ENCODE measurements at places on chromosomes 5 and 9.
A peak's percentile ranks its signal among the peaks of the same experiment; 100 is the strongest.

DNA sequence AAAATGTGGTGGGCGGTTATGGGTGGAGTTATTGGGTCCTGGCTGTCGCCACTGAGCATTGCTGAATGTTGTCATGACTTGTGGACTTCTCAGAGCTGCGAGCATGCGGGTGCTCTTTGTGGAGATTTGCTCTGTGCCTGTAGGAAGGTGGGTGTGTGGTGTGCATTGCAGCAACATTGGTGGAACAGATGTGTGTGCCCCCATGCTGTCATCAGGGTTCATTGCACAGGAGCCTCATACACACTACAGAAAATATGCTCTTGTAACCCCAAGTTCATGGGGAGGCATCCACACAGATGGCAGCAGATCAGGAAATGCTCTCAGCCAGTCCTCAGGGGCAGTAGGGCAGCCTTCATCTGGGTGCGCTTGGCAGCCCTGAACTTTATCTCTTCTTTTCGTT, 55.9 kb upstream of the PHF2 start:
- DNase-seq = no peak

DNA sequence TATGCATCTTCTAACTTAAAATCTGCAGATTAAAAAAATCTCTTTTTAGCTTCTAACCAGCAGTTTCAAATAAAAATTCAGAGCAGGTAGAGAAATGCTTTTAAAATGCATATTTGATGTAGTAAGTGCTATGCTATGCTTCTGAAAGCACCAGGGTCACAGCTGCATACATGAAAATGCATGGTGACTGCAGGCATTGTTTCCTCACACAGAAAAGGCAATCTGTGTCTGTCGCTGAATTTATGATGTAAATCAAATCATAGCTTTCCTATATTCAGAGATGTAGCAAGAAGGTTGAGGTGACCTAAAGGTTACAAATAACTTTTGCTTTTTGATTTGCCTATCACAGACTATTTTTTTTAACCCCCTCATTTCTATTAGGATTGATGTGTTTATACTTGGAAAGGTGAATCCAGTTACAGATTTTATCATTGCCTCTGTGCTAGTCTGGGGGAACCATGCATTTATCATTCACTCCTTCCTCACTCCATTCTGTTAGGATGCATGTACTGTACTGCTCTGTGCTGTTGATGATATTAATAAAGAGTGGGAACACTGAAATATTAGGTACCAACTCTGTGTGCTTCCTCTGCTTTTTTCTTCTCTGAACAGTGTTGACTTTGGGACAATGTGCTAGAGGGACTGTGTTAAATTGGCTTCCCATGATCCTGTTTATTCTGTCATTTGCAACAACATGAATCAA, 65.6 kb downstream of the FOCAD start:
- DNase-seq = no peak

DNA sequence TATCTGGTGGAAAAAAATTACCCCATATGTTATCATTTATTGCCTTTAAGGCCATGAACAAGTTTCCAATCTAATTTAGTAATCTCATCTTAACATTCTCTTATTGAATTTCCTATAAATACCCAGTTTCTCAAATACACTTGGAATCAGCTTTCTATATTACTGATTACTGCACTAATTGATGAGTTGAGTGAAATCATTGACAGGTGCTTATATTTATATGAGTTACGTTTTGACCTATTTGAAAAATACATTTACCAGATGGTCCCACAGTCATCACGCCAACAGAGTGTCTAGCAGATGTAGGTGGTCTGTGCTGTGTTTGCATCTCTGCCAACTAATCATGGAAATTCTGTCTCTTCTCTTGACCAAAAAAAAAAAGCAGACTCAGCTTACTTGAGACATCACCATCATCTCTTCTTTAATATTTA, 307.3 kb upstream of the NREP start:
- DNase-seq = no peak

- peak; percentile 57 for DNase-seq
Observed at GRCh38 chr5:40797273-40798011, 732 bp downstream of the PRKAA1 start.

- DNase-seq = no peak
Observed at GRCh38 chr5:39169081-39169480, 50.3 kb downstream of the FYB1 start.

- no peak for DNase-seq
Observed at GRCh38 chr9:89312222-89312571, 1.2 kb downstream of the CKS2 start.

DNA sequence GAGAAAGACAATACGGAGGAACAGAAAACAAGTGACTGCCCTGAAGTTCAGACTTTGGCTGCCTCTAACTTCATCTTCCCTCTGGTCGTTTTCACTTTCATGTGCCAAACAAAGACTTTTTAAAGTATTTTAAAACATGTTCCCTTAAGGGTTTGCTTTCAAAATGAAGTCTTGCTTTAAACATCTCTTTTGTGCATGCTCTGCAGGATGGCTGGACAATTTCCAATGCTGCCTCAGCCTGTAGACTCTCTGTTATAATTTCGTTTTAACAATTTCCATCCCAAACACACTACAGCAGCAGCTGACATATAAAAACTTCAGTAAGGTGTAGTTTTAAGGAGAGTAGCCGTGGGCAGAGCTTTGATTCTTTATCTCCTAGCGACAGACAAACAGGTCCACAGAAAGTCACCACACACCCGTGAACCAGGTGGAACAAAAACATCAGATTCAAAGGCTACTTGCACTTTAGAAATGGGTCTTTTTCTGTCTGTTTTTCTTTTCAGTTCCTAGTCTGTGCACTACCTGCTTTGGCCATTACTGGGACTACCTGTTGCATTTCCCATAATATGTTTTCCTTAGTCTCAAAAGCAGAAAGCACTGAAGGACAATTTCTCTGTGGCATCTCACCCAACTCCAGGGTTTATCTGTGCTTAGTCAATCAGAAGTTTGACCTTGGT, 308.9 kb downstream of the DTWD2 start:
- no peak for DNase-seq

DNA sequence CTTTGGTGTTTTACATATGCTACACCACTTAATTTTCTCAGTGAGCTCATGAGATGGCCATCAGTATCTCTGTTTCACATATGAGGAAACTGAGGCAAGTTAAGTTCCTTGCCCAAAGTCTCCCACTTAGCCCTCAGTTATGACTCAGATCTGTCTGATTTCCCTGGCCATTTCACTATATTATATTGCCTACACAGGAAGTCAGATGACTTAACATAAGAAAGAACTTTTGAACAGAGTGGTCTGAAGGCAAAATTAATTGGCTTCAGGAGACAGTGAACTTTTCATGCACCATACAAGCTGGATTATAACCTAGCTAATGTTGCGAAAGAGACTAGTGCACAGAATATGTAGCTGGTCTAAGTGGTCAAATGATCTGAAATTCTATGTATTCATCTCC, 221.6 kb downstream of the NFIB start:
- no peak for DNase-seq

DNA sequence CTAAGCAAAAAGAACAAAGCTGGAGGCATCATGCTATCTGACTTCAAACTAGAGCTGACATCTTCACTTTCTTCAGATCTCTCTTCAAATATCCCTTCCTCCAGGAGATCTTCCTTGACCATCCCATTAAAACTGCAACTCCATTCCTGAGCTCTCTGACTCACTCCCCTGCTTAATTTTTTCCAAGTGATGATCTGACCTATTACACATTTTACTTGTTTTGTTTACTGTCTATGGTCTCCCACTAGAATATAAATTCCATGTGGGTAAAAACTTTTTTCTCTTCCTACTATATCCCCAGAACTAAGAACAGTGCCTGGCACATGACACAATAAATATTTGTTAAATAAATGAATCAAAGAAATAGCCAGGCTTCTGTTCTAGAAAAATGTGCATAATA, 87.5 kb downstream of the SLIT3 start:
- no peak for DNase-seq

DNA sequence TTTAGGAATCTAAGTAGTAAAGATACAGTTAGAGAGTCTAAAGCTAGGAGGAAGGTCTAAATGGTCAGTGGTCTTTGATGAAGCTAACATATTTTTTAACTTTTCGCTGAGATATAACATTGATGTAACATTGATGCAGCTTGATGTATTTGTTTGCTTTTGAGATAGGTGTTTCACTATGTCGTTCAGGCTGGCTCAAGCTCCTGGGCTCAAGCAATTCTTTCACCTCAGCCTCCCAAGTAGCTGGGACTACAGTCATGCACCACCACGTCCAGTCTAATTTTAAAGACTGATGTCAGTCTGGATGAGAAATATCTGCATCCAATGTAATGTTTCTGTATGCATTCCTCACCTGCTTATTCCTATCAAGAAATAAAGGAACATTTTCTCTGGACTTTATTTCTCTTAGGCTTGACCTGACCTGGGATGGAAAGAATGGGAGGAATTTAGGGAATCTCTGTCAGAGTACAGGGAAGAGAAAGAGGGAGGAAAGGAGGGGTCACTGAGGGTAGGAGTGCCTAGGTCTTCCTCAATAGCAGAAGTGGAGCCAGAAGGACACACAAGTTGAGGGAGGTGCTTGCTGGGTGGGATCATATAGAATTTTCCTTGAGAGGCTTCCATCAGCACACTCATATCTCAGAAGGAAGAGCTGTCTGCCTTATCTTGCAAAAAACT, 101.5 kb upstream of the GPBP1 start:
- no peak for DNase-seq

- no peak for DNase-seq
Observed at GRCh38 chr5:76546497-76547102, 76.6 kb downstream of the F2RL2 start.

GRCh38 chr9:4573634-4574389, 83.5 kb downstream of the SLC1A1 start:
- no peak for DNase-seq

- no peak for DNase-seq
Observed at GRCh38 chr9:133257465-133257956, 17.5 kb downstream of the ABO start.

- no peak for DNase-seq
Observed at GRCh38 chr5:93741136-93741811, at the start of gene POU5F2. Gene POU5F2, minus strand, starts transcription at chr5:93741600. Its CDS starts 37 bp downstream, at chr5:93741563.
